ENCODE measurements at places on chromosomes 3 and 15. TPM values are rescaled to one million over a fixed set of nuclear protein-coding genes. Genes with fewer than 3 reads are reported as not detected.

CPNE9 gene
- not detected for total RNA-seq

POPDC2 gene
- 0.13 TPM for total RNA-seq

LHFPL4 gene
- not detected for total RNA-seq

GRCh38 chr3:55511895-55512570 lies 24.9 kb upstream of the WNT5A start:
- no peak for DNase-seq

MAP6D1 gene
- total RNA-seq, result 1.5 TPM

CDC25A gene
- total RNA-seq, result 52.0 TPM

- DNase-seq, result no peak
Measured at GRCh38 chr15:29134239-29134638, 135.4 kb downstream of the NSMCE3 start.

DNA sequence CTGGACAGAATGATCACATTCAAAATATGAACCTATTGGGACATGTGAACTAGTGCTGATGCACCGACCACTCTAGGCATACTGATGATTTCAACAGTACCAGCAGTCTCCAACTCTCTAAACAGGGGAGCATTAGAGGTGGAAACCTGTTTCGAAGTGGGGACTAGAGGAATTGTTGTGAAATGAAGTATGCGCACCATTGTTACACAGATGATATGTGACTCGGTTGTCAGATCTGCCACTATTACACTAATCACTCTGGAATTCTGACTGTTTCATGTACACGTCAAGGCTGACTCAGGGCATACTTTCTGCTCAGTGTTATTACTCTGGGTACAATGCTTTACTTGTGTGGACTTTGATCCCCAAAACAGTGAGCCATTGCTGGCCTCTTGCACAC lies 198.2 kb upstream of the UBE2E2 start:
- no peak for DNase-seq

GRCh38 chr15:55816017-55816416 lies 73.1 kb upstream of the PRTG start:
- no peak for DNase-seq

SKIC8 gene
- 87.3 TPM for total RNA-seq

UBE2Q2 gene
- 16.2 TPM for total RNA-seq

ZNF860 gene
- not detected for total RNA-seq

HRG gene
- total RNA-seq, result not detected

C3orf22 gene
- total RNA-seq, result not detected

DNA sequence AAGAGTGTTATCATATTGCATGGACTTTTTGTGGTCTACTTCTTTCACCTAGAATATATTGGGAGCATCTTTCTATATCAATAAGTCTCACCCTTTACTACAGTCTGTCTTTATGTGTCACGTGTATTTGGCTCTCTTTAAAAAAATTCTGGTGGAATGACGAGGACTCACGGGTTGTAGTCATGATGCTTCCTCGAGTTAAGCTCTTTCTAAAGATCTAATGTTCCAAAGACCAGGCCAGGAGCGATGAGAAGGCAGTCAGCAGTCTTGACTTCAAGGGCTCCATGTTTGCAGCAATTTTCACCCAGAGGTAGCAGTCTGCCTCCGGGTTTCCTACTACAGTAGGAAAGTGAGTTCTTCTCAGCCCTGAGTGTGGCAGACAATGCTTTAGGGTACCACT lies 88.9 kb downstream of the FRMD4B start:
- no peak for DNase-seq

DNA sequence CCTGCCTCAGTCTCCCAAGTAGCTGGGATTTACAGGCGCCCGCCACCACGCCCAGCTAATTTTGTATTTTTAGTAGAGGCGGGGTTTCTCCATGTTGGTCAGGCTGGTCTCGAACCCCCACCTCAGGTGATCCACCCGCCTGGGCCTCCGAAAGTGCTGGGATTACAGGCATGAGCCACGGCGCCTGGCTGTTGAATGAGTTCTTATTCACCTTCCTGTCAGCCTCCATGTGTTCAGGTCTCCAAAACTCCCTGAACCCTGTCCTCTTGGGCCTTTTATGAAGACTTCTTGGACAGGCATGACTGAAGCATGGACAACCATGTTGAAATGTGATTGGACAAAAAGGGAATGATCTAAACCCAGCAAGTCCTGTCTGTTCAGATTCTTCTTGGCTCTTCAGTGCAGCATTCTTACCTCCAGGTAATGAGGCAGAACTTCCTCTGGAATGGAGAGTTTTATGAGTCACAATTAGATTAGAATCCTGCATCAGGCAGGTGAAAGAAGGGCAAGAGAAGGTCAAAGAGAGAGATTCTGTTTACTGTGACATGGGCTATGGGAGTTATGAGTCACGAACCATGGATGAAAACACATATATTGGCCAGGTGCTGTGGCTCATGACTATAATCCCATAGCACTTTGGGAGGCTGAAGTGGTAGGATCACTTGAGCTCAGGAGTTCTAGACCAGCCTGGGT lies 23.1 kb upstream of the EIF4A2 start:
- no peak for DNase-seq

DNA sequence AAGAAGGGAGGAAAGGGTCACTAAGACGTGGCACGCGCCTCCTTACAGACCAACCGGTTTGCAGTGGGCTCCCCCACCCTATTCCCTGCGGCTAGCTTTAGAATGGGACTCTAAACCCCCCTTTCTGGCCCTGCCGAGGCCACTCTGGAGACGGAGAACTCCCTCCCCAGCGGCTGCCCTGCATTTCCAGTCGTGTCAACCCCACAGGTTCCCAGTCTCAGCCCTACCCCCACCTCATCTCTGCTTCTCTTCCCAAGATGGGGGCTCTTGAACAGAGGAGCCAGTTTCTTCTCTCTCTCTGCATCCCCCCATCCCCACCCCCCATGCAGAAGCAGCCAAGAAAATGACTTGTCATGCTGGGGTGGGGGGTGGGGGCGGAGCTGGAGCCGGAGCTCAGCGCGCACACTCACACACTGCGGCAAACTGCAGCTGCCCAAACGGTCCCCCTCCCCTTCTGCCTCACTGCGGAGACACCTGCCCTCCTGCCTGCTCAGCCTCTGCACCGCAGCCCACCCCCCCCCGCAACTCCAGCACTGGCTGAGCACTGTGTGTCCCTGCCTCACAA lies 871 bp downstream of the MAP1A start:
- peak; percentile 82 for DNase-seq

GPR149 gene
- total RNA-seq, result not detected

GADL1 gene
- not detected for total RNA-seq

GRCh38 chr15:99995543-99995942 lies 262.3 kb upstream of the LYSMD4 start:
- no peak for DNase-seq

ROPN1B gene
- not detected for total RNA-seq

TRAK1 gene
- total RNA-seq, result 28.5 TPM

PLSCR5 gene
- total RNA-seq, result not detected

DNA sequence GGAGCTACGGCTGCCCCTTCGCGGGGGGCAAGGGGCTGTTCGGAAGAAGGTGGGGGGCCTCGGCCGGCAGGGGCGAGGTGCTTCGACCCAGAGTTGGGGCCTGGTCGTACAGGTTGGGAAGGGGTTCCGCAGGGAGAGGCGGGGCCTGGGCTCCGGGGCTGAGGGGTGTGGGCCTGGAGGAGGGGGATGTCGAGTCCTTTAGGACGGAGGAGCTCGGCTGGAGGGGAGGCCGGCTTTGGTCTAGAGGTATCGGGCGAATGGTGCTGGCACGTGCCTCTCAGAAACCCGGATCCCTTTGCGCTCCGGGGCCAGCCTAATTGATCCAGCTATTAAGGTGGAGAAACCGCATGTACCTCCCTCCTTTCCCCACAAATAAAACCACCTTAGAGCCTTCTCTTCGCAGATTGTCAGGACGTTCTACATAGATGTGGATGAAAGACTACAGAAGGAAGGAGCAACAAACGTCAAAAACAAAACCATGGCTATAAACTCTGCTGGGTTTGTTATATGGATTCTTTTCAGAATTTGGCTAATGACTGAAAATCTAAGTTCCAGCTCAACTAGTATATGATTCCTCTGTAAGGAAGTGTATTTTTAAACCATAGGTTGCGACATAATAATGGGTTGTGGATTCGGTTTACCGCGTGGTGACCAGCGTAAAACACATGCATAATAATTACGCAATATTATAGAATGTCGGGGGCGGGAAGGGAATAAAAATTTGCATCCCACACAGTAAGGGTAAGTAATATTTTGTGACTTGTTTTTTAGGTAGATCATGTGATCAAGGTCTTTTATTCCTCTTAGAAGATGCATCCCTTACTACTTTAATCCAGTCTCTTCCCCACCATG lies 644 bp upstream of the NGLY1 start:
- DNase-seq, result peak; percentile 25

DNA sequence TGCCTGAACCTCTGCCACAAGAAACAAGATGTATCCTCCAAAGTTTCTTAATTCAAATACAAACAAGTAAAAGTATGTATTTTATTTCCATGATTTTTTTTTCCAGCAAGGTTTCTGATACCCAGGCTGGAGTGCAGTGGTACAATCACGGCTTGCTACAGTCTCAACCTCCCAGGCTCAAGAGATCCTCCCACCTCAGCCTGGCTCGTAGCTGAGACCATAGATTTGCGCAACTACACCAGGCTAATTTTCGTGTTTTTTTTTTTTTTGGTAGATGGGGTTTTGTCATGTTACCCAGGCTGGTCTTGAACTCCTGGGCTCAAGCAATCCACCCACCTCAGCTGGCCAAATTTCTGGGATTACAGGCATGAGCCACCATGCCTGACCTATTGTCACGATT lies 12.2 kb upstream of the VEPH1 start:
- no peak for DNase-seq

CLRN1 gene
- not detected for total RNA-seq

DNA sequence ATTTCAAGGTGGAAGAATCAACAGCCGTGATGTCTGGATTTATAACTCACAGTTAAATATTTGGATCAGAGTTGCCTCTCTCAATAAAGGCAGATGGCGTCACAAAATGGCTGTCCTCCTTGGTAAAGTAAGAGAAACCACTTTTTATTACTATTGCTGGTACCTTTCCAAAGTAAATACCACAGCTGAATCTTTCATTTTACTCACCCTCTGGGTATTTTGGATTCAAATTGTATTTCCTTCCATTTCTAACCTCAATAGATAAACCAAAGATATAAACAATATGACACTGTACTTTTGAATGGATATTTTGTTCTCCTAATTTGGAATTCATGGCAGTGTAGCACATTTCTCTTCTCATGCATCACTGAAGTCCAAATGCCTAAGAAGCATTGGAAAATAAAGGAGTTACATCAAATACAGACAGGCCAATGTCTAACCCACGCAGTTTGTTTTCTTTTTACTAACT lies 29.5 kb downstream of the KLHL24 start:
- DNase-seq, result no peak

CP gene
- 0.75 TPM for total RNA-seq

DNA sequence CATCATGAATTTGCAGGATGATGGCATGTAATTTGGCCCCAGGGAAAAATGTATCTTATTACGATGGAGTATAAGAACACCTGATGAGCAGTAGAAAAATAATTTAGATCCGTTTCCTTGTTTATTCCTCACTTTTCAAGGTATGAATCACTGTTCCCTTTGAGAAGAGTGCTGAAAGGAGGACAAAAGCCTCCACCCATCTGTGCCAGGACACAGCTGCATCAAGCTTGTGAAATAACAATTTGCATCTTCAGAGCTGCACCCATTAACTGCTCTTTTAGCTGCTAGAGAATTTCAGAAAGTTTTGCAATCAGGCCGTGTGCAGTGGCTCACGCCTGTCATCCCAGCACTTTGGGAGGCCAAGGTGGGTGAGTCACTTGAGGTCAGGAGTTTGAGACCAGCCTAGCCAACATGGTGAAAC lies 9.6 kb downstream of the CLDND1 start:
- no peak for DNase-seq

Measured in K562 (cell line).